Jurkat, Clone E6-1 (cell line): ENCODE measurements at places on chromosomes 11 and 22.

DNA sequence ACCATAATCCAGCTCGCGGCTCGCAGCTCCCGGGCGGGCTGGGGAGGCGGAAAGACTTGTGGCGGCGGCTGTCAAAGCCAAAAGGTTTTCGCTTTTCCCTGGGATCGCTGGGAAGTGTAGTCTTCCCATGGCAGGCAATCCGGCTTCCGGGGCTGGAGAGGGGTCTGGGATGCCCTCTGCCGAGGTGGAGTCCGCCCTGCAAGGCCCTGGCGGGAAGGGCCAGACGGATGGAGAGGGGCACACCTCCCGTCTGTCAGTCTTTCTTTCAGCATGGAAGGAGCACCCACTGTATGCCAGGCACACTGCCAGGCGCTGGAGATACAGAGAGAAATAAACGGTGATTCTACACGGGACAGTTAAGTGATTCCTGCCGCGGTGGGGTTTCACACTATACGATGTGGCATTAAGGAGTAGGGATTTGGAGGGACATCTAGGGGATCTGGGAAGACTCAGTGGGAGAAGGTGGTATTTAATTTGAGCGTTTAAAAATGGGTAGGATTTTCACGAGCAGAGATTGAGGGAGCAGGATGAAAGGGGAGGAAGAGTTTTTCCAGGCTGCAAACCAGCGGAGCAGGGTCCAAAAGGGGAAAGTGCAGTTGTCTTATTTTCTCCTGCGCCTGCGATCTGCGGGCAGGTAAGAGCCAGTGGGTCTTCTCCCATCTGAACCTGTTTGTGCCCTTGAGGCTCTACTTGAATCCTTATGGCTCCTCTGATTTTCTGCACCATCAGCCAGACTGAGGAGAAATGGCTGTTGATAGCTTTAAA is at the start of gene BACE1:
TSS of gene BACE1 (minus strand) at position 60 of the 765 bp plus-strand sequence. CDS start 461 bp downstream, outside the sequence.
- DNase-seq = no peak

DNA sequence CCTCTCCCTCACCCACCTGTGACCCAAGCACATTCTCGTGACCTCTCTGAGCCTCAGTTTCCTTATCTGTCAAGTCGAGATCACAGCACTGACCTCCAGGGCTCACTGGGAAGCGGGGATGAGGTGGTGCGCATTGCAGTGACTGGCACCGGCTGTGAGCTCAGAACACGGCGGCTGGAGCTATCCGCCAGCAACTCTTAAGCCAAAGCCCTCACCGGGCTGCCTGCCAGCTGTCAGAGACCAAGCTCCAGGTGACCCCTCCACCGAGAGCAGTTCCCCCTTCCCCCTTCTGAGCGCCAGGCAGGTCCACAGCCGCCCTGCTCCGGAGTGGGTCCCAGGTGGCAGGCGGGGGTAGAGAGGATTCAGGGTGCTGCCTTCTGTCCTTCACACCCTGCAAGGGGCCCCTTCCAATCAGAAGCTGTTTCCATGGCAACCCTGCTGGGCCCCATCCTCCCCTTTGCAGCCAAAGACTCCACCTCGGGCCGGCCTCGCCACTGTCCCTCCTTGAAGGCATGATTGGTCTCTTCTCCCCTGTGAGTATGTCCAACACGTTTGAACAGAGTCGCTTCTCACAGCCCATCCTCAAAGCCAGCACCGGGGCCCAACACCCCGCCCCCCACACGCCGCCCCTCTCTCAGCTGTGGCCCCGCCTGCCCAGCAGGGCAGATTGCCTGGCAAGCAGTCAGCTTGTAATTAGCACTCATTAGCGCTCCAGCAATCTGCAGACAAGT is 98.7 kb downstream of the WNT7B start:
- no peak for DNase-seq

DNA sequence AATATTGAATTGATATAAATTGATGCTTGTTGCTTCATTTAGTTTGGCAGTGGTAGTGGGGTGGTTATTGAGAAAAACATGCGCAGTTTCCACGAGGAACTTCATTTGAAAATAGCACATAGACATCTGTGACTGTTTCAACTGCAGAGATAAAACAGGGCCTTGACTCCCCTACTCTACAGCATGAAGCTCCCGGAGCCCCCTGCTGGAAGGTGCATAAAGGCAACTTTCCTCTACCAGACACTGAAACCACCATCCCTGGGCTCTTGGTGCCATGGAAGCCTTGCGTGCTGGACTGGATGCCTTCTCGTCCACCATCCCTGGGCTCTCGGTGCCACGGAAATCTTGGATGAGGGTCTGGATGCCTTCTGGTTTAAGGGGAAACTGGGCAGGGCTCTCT is 195.9 kb downstream of the CSNK2A3 start:
- DNase-seq = peak; percentile 71

GRCh38 chr11:40094954-40095353 is 1364.5 kb downstream of the LRRC4C start:
- no peak for DNase-seq

GRCh38 chr11:90851196-90851595 is 628.3 kb upstream of the CHORDC1 start:
- no peak for DNase-seq

- no peak for DNase-seq
Observed at GRCh38 chr11:72754149-72754543, 1.9 kb upstream of the ARAP1 start.
